GM23248 (cell line): ENCODE measurements at places on chromosomes 2 and 18. TPM values are rescaled to one million over a fixed set of nuclear protein-coding genes. Genes with fewer than 3 reads are reported as not detected.

The RPS27A gene
- total RNA-seq = 1,113 and 1,144 TPM in 2 replicates

The SFTPB gene
- total RNA-seq = not detected in 2 replicates

The GALNT13 gene
- 0.11 TPM in 1 of 2 replicates, not detected in the other for total RNA-seq

The PID1 gene
- 4.9 and 5.9 TPM in 2 replicates for total RNA-seq

The IGFBP5 gene
- total RNA-seq = 117 TPM in 2 replicates
